ENCODE measurements at places on chromosomes 16 and 17.

DNA sequence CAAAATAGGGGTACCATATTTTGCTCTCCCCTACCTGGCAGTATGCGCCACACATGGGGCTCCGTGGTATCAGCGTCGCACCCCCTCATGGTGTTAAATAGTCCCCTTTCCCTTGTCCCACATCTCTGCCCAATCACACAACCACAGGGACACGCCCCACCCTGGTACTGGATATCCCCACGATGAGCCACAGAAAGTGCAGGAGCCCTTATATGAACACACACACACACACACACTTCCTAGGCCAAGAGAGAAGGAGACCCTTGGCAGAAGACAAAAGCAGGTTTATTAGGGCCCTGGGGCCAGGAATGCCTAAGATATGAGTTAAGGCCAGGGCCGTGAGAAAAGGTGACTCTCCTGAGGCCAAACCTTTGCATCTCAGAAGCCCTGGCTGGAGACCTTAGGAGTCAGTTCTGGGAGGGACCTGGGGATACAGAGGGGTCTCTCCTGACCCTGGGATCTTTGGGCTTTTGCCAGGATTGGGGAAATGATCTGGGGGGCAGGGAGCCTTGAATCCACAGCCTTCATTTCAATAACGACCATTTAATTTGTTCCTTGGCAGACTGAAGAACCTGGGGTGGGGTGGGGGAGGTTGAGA lies 11.6 kb downstream of the COPZ2 start:
- no peaks in the 10 kb centered on the region for H3K36me3 ChIP-seq
- peaks cover 16% of the 10 kb centered on the region for H3K4me1 ChIP-seq
- no peak overlapping the region for H3K4me3 ChIP-seq
- peak overlapping the region; percentile 75 for H3K27ac ChIP-seq
- no peaks in the 10 kb centered on the region for H3K27me3 ChIP-seq
- DNase-seq = peak; percentile 37

- no peaks in the 10 kb centered on the region for H3K4me1 ChIP-seq
- no peak overlapping the region for H3K4me3 ChIP-seq
- H3K27ac ChIP-seq = no peak overlapping the region
Measured at GRCh38 chr16:23306199-23307100, 4.3 kb downstream of the SCNN1B start.

DNA sequence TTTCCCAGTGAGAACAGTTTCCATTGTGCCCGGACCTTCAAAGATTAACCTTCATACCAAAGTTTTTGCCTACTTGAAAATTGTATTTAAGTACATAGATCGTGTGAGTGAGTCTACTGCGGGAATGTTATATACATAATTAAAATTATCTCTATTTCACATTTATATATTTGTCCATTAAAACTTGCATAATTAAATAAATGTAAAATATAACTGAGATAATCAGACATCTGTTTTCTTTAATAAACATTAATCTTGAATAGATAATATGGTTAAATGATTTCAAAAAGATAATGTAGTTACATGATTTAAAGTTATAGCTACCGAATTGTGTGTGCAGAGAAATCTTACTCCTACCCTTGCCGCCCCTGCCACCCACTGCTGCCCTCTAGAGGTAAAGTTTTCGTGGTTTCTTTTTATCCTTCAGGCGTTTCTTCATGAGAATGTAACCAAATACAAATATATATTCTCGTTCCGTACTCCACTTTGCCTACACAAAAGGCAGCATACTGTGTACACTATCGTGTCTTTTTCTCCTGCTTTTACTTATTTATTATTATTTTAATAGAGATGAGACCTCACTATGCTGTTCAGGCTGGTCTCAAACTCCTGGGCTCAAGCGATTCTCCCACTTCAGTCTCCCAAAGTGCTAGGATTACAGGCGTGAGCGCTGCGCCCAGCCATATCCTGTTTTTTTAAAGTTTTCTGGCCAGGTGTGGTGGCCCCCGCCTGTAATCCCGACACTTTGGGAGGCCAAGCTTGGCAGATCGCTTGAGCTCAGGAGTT lies 35.6 kb downstream of the RPA1 start:
- H3K4me3 ChIP-seq = no peak overlapping the region
- no peak overlapping the region for H3K27ac ChIP-seq
- no peak for DNase-seq
- no peaks in the 10 kb centered on the region for H3K27me3 ChIP-seq

DNA sequence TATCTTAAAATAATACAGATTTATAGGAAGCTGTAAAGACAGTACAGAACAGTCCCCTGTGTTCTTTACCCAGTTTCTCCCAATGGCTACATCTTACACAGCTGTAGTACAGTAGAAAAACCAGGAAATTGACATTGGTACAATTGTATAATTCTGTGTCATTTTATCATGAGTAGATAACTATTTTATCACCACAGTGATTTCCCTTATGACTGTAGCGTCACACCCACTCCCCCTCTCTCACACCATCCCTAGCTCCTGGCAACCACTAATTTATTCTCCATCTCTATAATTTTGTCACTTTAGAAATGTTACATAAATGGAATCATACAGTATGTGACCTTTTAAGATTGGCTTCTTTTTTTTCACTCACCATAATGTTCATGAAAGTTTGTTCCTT lies 30.9 kb downstream of the CLTC start:
- no peak for DNase-seq
- no peaks in the 10 kb centered on the region for H3K27me3 ChIP-seq
- H3K4me1 ChIP-seq = no peaks in the 10 kb centered on the region
- H3K27ac ChIP-seq = no peak overlapping the region

GRCh38 chr16:1818873-1819525 lies 7.6 kb downstream of the HAGH start:
- H3K27me3 ChIP-seq = no peaks in the 10 kb centered on the region
- no peaks in the 10 kb centered on the region for H3K4me1 ChIP-seq
- peaks cover 15% of the 10 kb centered on the region for H3K36me3 ChIP-seq
- H3K27ac ChIP-seq = no peak overlapping the region
- H3K4me3 ChIP-seq = no peak overlapping the region

GRCh38 chr16:22297871-22298733 lies 893 bp downstream of the POLR3E start:
- no peaks in the 10 kb centered on the region for H3K27me3 ChIP-seq
- H3K4me3 ChIP-seq = peak overlapping the region; percentile 82
- DNase-seq = no peak
- H3K36me3 ChIP-seq = no peaks in the 10 kb centered on the region
- H3K4me1 ChIP-seq = peaks cover 3% of the 10 kb centered on the region

- peak overlapping the region; percentile 91 for H3K27ac ChIP-seq
- H3K4me3 ChIP-seq = no peak overlapping the region
- no peaks in the 10 kb centered on the region for H3K27me3 ChIP-seq
Measured at GRCh38 chr16:2913603-2914002, 1.9 kb downstream of the FLYWCH1 start.

GRCh38 chr17:45160447-45161287 lies 1.0 kb upstream of the HEXIM2 start:
- H3K4me3 ChIP-seq = peak overlapping the region; percentile 95
- no peaks in the 10 kb centered on the region for H3K27me3 ChIP-seq
- peak overlapping the region; percentile 100 for H3K27ac ChIP-seq
- H3K36me3 ChIP-seq = no peaks in the 10 kb centered on the region
- peaks cover 21% of the 10 kb centered on the region for H3K4me1 ChIP-seq
- DNase-seq = peak; percentile 69

GRCh38 chr17:1515640-1516387 lies 598 bp downstream of the INPP5K start:
- peaks cover 21% of the 10 kb centered on the region for H3K4me1 ChIP-seq
- H3K36me3 ChIP-seq = no peaks in the 10 kb centered on the region
- DNase-seq = no peak
- peak overlapping the region; percentile 91 for H3K27ac ChIP-seq
- no peaks in the 10 kb centered on the region for H3K27me3 ChIP-seq

GRCh38 chr17:68387435-68388218 lies 69.7 kb downstream of the WIPI1 start:
- no peaks in the 10 kb centered on the region for H3K27me3 ChIP-seq
- H3K4me1 ChIP-seq = peaks cover 8% of the 10 kb centered on the region
- H3K4me3 ChIP-seq = no peak overlapping the region
- no peak for DNase-seq
- H3K36me3 ChIP-seq = no peaks in the 10 kb centered on the region

DNA sequence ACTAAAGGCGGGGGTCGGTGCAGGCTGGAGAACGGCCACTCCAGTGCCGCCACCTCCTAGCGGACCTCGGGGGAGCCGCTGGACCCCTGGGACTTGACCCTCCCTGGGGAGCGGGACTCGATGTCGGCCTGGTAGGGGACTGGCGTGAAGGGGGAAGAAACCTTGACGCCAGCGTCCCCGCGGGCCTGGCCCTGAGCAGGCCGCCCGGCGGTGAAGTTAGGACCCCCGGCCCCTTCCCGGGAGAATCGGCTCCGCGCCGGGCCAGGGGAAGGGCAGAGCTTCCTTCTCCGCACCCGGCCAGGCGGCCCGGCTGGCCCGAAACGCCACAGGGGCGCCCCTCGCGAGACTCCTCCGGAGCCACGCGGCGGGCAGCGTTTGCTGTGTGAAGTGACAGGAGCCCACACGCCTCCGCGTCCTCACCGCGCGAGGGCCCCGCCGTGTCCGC lies 389 bp downstream of the DUS1L start:
- peaks cover 11% of the 10 kb centered on the region for H3K4me1 ChIP-seq
- H3K4me3 ChIP-seq = peak overlapping the region; percentile 90

DNA sequence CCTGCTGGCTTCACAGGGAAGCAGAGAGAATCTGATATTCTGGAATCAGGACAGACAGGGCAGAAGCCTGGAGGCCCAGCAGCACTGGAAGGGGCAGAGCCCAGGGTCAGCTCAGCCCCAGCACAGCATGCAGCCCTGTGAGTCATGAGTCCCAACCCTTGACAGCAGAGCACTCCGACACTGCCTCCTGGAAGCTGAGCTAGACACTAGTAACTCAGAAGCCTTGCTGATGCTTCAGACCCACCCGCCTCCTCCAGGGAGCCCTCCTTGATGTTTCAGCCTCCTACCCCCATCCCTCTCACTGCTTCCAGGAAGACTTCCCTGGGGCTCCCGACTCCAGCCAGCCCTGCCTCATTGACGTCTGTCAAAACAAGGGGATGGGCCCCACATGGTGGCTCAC lies 6.9 kb downstream of the CAMKK1 start:
- no peak overlapping the region for H3K27ac ChIP-seq
- H3K4me3 ChIP-seq = no peak overlapping the region
- H3K27me3 ChIP-seq = no peaks in the 10 kb centered on the region
- peaks cover 23% of the 10 kb centered on the region for H3K4me1 ChIP-seq
- no peak for DNase-seq
